ENCODE measurements at places on chromosomes 5 and 9.

GRCh38 chr5:36277521-36278176 is 24.1 kb downstream of the RANBP3L start:
- DNase-seq, result no peak

DNA sequence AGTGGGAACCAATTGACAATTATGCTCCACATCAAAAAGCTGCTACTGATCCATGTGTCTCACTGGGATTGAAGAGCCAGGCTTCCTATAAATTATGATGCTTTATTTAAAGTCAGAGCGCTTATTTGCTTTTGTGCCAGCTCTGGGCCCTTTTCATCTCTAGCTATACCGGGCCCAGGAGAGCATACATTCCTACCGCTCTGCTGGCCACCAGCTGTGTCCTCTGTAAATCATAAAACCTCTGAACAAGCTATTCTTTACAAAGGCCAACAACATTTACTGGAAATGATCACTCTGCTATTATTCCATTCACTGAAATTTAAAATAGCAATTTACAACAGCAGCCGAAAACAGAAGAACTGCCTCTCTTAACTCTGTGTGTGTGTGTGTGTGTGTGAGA is 86.6 kb downstream of the ZNF608 start:
- no peak for DNase-seq

DNA sequence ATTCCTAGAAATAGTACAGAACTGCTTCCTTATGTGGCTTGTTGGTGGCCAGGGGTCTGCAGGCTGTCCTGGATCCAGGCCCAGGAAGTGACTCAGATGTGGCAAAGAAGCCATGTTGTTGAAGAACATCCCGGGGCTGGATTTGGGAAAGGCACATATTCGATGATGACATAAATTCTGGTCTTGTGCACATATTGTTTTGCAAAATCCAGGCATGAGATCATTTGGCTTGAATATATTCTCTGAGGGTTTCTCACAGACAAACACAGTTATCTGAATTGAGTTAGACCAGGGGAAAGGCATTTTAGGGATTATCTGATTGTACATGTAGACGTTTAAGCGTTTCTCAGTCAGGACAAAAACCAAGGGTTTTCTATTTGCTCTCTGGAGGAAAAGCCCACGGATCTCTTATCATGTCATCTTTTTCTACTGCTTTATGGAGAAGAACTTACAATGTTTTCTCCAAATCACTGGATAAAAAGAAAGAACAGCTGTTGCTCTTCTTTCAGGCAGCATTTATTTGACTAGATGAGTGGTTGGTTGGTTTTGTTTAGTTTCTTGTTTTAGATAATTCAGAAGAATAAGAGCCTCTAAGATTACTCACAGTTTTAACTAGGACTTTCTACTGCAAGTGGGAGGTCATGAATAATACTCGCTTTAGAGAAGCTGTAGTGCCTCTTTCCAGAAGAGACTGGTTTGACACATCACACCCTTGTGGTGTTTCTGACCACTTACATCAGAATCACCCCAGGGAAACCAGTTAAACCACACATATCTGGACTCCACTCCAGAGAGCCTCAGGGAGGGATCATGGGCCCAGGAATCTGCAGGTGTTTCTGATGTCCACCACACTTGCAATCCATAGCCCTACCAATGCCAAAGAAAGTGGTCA is 29.5 kb upstream of the LHFPL2 start:
- DNase-seq, result no peak

GRCh38 chr5:123180178-123180577 is 91.1 kb downstream of the PRDM6 start:
- no peak for DNase-seq

- DNase-seq, result no peak
These were observed 60.5 kb downstream of the PTCD2 start for GRCh38 chr5:72380492-72381274.

DNA sequence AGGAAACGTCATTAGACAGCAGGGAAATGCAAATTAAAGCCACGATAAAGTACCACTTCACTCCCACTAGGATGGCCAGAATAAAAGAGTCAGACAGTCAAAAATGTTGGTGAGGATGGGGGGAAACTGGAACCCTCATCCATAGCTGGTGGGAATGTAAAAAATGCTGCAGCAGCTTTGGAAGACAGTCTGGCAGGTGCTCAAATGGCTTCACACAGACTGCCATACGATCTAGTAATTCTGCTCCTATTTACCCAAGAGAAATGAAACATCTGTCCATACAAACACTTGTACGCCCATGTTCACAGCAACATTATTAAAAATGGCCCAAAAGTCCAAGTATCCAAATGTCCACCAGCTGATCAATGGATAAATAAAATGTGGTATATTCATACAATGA is 158.9 kb upstream of the PHYKPL start:
- DNase-seq, result no peak

GRCh38 chr5:31516802-31517201 is 15.1 kb downstream of the DROSHA start:
- no peak for DNase-seq

DNA sequence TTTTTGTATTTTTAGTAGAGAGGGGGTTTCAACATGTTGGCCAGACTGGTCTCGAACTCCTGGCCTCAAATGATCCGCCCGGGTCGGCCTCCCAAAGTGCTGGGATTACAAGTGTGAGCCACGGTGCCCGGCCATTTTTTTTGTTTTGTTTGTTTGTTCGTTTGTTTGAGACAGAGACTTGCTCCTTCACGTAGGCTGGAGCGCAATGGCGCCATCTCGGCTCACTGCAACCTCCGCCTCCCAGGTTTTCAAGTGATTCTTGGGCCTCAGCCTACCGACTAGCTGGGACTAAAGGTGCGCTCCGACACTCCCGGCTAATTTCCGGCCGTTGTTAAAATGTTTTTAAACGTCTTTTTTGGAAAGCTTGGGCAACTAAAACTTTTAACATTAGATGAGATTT is 54.0 kb downstream of the SHOC1 start:
- no peak for DNase-seq

DNA sequence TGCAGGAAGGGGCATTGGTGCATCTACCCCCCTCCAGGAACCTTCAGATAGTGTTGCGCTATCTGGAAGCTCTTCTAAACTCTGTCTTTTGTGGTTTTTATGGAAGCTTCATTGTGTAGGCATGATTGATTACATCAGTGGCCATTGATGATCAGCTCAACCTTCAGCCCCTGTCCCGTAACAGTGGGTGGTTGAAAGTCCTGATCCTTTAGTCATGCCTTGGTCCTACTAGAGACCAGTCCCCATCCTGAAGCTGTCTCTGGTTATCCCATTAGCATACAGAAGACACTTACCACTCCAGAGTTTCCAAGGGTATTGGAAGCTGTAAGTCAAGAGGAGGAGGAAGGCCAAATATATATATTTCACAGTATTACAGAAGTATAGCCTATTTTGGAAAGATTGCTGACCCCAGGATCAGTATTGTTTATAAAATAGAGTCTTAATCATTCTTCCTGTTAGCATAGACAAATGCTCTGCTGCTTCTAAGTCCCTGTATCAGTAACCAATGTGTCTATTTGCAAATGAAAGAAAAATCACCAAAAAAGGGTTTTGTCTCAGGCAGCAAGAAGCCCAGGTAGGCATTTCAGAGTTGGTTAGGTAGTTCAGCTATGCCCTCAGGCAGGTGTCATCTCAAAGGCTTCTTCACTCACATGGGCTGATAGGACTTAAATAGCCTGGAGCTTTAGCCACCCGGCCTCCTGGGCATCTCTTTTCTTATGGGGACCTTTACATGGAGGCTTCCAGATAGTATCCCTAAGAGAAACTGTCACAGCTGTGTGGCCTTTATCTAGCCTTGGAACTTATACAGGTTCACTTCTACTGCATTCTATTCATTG is 41.6 kb downstream of the SPIN1 start:
- DNase-seq, result no peak

GRCh38 chr5:154368041-154368800 is 77.6 kb upstream of the SAP30L start:
- no peak for DNase-seq

DNA sequence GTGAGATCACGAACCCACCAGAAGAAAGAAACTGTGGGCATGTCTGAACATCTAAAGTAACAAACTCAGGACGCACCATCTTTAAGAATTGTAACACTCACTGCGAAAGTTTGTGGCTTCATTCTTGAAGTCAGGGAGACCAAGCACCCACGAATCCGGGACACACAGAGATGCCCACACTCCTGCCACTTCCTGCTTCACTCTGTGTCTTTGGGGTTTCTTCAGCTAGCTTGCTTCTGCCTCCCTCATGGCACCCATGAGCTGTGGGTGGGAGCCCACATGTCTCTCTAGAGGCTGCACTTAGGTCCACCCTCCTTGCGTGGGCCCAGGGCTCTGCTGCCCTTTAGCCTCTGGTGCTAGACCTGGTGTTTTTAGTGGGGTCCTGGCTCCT is 61.2 kb upstream of the CNOT6 start:
- no peak for DNase-seq

- no peak for DNase-seq
These were observed 1707.2 kb upstream of the ACO1 start for GRCh38 chr9:30677221-30677620.

GRCh38 chr9:89183146-89183545 is 4.5 kb upstream of the SHC3 start:
- DNase-seq, result no peak

DNA sequence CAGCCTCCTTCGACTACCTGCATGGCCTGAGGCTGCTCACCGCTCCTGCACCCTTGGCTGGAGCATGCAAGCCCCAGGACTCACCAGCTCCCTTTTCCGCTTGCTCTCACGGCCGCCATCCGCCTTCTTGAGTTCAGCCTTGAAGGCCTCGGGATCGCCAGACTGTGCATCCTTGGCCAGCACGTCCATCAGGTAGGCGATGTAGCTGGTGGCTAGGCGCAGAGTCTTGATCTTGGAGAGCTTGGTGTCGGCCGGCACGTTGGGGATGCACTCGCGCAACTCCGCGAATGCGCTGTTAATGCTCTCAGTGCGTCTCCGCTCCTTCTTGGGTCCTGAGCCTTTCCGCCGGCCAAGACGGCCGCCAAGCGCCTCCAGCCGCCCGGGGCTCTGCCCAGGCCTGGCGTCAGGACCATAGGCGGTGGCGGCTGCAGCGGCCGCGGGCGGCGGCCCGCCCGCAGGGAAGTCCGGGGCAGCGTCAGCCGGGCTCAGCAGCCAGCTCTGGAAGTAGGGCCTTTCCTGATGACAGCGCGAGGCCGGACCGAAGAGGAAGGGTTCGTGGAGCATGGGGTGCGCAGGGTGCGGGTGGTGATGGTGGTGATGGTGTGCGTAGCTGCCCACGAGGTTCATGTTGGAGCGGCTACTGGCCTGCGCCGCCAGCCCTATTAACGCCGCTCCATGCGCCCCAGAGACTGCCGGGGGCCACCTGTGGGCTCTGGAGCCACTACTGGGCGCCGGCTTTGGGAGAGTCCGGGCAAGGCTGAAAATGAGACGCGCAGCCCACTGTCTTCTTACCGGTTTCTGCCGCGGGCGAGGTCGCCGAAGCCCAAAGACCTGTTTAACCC is 424 bp downstream of the HAND1 start:
- no peak for DNase-seq

GRCh38 chr5:179969110-179969509 is 61.4 kb upstream of the TBC1D9B start:
- no peak for DNase-seq

- DNase-seq, result no peak
These were observed 27.0 kb upstream of the ZNF622 start for GRCh38 chr5:16492398-16493140.

GRCh38 chr9:79300068-79300467 is 271.7 kb upstream of the TLE4 start:
- no peak for DNase-seq

DNA sequence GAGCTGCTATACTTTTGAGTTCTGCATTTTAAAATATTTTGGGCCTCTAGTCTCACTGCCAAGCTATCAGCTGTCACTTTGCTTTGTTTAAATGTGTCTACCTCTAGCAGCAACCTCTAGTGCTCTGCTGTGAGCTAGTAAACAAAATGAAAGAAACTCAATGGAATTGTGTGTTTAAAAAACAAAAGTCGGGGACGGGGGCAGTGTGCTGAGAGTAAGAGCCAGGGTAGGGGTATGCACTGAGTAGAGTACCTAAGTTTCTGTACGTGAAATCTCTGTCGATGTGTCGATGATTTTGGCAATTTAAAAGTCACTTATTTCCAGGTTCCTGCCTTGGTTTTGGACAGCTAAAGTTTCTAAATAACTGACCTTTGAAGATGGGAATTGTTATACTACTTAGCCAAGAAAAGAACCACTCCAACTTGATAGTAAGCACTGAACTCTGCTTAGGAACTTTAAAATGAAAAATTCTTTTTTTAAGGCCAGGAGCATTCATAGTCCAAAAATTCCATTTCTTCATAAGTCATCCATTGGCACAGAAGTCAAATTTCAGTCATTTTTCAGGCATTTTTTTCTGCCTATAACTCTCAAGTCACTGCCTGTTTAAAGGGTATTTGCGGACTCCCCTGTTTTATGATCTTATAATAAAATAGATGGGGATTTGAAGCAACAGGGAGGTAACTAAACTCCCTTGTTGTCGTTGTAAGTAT is 111.5 kb downstream of the SAXO1 start:
- no peak for DNase-seq

DNA sequence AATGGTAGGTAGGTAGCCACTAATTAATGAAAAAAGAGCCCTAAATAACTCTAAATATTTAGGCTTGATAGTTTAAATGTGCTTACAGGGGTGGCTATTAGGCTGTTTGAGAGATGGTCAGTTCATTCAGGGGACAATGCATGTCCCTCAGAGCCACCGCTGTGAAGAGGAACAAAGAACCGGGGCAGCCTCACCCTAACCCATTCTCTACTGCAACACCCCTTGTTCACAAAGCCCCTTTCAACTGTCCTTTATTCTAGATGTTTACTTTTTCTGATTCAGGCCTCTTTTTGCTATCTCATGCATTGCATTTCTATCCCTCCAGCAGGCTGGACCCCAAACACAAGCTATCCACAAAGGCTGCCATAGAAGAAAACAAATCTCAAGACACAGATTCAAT is 906.7 kb downstream of the NR2F1-AS1 start:
- DNase-seq, result no peak

DNA sequence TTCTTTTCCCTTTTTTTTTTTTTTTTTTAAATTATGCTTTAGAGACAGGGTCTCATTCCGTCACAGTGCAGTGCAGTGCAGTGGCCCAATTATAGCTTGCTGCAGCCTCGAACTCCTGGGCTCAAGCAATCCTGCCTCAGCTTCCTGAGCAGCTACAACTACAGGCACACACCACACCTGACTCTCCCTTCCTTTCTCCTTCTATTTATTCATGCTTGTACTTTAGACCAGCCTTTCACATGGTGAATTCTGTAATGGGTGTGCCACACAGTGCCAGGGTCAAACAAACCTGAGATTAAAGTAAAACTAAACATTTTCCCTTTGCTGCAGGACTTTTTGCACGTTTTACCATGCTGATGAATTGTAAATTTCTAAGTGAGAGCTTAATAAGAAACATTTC is 8.0 kb downstream of the SH3RF2 start:
- no peak for DNase-seq

DNA sequence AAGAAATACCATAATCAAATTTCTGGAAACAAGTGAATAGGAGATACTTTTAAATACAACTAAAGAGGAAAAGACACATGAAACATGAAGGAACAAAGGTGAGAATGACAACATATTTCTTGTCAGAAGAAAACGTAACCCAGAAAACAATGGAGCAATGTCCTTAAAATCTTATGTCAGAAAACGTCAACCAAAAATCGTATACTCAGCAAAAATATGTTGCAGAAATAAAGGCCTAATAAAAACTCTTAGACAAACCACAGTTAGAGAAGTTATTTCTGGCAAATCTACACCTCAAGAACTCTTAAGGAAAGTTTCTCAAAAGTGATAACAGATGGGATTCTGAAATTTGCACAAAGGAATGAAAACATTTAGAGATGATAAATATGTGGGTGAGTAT is 66.3 kb upstream of the FBXL7 start:
- no peak for DNase-seq
